ENCODE measurements at places on chromosomes 5 and 9. TPM values are rescaled to one million over a fixed set of nuclear protein-coding genes. Genes with fewer than 3 reads are reported as not detected.
A peak's percentile ranks its signal among the peaks of the same experiment; 100 is the strongest.

DNA sequence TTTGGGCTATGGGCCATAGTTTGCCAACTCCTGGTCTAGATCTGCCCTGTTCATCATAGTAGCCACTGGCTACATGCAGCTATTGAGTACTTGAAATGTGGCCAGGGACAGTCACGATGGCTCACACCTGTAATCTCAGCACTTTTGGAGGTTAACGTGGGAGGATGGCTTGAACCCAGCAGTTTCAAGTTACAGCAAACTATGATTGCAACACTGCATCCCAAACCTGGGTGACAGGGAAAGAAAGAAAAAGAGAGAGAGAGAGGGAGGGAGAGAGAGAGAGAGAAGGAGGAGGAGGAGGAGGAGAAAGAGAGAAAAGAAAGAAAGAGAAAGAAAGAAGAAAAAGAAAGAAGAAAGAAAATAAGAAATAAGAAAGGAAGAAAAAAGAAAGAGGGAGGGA, 5.1 kb upstream of the GMCL2 start:
- no peak for DNase-seq

GRCh38 chr5:126139086-126139485, 284.1 kb upstream of the GRAMD2B start:
- peak; percentile 24 for DNase-seq

DNA sequence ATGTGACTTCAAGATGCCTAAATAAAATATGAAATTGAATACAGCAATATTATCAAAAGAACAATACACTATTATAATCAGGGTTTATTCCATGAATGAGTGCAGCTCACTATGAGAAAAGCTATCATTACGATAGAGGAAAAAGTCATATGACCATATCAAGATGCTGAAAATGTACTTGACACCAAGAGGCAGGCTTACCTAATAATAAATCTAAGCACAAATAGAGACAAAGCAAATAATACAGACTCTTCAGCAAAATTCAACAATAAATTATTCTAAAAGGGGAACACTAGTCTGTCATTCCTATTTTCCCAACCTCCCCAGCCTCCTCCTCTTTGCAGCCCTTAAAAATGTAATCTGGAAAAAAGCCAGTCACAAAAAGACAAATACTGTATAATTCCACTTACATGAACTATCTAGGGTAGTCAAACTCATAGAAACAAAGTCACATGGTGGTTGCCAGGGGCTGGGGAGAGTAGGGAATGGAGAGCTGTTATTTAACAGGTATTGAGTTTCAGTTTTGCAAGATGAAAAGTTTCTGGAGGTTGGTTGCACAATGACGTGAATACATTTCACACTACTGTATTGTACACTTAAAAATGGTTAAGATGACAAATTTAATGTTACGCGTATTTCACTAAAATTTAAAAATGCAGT, 148.4 kb downstream of the NFIB start:
- no peak for DNase-seq

DNA sequence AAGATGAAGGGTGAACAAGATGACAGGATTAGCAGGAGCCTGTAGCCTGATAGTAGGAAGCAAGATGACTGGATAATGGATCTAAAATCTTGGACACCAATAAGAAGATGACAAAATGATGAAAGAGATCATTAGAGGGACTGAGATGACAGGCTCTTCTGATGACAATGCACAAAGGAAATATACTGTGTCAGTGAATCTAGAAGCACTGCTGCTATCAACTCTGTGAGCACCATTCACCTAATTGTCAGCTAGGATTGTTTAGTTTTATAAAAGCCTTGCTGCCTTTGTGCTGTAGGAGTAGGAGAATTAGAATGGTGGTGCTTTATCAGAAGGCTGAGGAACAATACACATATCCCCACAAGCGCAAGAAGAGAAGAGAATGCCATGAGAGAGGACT, 1127.8 kb downstream of the DTWD2 start:
- no peak for DNase-seq

DNA sequence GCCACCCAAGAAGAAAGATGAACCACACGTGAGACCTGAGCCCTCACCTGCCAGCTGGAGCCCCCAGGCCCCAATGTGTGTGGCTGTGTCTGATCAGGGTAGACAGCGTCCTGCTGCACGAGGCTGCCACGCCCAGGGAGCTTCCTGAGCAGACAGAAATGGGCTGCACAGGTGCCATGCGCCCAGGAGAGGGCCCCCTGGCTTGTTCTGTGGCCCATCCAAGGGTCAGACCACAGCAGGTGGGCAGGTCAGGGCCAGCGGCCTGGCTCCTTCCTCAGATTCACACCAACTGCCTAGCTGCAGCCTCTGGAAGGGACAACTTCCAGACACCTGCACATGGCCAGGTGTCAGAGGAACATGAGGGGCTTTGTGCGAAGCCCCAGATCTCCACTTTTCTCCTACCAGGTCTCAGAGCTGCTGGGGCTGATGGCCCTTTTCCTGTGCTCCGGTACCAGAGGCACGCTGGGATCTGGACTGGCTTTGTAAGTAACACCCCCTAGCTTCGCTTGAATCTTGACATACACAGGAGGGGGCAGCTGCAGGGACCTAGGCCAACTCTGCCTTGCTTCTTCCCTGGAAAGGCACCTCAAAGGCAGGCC, 10.8 kb downstream of the SARDH start:
- DNase-seq = no peak

- peak; percentile 75 for DNase-seq
These were observed 60.4 kb upstream of the CAST start for GRCh38 chr5:96601715-96602244.

DNA sequence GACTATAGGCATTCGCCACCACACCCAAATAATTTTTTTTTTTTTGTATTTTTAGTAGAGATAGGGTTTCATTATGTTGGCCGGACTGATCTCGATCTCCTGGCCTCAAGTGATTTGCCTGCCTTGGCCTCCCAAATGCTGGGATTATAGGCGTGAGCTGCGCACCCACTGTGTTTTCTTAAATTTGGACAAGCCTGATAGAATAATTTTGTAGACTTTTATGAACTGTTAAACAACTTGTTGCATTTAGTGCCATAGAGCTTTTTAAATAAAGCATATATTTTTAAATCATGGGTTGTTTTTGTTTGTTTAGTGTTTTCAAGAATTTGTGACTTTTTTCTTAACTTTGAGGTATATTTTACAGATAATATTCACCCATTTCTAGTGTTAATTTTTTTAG, 4.8 kb downstream of the PHAX start:
- no peak for DNase-seq

- no peak for DNase-seq
These were observed 257.6 kb downstream of the ARHGEF28 start for GRCh38 chr5:73883646-73884045.

- no peak for DNase-seq
These were observed 287.4 kb downstream of the ARHGAP26 start for GRCh38 chr5:143057580-143057999.

DNA sequence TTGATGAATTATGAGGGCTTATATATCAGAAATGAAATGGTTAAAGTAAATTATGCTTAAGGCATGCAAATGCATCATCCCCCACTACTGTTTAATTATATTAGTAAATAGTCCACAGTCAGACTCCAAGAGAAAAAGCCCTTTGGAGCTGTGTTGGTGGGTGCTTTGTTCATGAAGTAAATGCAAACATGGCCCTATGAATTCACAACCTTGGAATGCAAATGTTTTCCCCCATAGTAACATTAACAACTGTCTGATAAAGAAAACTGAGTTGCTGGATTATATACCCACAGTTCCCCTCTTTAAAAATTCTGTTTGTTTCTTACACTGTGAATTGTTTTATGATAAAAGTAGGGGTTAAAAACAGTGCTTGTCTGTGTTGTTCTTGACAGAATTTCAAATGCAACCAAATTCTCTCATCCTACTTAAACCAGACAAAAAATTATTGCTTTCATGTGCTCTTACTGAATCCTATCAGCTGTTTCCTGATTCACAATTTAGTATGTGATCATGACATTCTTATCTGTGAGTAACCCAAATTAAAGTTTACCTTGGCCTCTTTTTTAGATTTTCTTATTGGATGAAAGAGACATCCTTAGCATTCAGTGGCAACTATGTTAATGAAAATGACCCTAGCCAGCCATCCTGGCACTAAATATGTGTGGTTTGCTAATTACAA, 48.5 kb upstream of the SNCAIP start:
- peak; percentile 11 for DNase-seq

GRCh38 chr5:10719965-10720364, 41.1 kb downstream of the DAP start:
- DNase-seq = no peak

- no peak for DNase-seq
These were observed 377.5 kb upstream of the RFX3 start for GRCh38 chr9:3903273-3903672.

- no peak for DNase-seq
These were observed 359.7 kb downstream of the MLLT3 start for GRCh38 chr9:20262611-20263010.

PCDHB13 gene
- total RNA-seq = 1.7 TPM

GFI1B gene
- 0.48 TPM for total RNA-seq

CNTNAP3B gene
- total RNA-seq = 81.6 TPM

INSL6 gene
- 6.3 TPM for total RNA-seq

ORM2 gene
- total RNA-seq = not detected

SH3GL2 gene
- 3.6 TPM for total RNA-seq

SLIT3 gene
- total RNA-seq = 82.6 TPM
